ENCODE measurements at places on chromosomes 13 and 19. TPM values are rescaled to one million over a fixed set of nuclear protein-coding genes. Genes with fewer than 3 reads are reported as not detected.

TMTC4 gene
- total RNA-seq: 15.4 TPM

IGFL1 gene
- not detected for total RNA-seq

DNA sequence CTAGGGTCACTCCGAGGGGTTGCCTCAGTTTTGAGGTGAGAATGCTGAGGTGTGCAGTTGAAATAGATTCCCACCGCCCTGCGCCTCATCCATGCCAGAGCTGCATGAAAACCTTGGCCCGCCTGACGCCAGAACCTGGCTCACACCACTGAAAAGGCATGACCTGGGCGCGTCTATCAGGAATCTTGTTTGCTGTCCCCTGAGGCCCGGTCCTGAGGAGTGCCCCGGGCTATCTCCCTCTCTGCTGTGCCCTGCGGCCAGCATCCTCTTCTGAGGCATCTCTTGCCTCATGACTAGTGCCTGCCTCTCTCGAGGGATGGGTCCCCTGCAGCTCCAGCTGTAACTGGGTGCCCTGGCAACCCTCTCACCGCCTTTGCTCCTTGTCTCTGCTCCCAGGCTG is 28.1 kb downstream of the SMARCA4 start:
- no peak for DNase-seq

DNA sequence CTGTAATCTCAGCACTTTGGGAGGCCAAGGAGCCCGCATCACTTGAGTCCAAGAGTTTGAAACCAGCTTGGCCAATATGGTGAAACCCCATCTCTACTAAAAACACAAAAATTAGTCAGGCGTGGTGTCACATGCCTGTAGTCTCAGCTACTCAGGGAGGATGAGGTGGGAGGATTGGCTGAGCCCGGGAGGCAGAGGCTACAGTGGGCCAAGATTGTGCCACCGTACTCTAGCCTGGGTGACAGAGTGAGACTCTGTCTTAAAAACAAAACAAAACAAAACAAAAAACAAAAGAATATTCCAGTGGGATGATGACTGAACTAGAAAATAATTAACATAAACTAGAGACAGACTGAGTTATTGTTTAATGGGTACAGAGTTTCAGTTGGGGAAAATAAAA is 81.7 kb upstream of the ABCC4 start:
- DNase-seq: no peak

- DNase-seq: no peak
These were observed 133.9 kb upstream of the TMTC4 start for GRCh38 chr13:100808330-100809128.

BCKDHA gene
- total RNA-seq: 20.7 TPM

SPRED3 gene
- total RNA-seq: 0.41 TPM

Measured in pancreas (tissue), 10 donors.